ENCODE measurements at places on chromosomes 1 and 21. TPM values are rescaled to one million over a fixed set of nuclear protein-coding genes. Genes with fewer than 3 reads are reported as not detected.

DNA sequence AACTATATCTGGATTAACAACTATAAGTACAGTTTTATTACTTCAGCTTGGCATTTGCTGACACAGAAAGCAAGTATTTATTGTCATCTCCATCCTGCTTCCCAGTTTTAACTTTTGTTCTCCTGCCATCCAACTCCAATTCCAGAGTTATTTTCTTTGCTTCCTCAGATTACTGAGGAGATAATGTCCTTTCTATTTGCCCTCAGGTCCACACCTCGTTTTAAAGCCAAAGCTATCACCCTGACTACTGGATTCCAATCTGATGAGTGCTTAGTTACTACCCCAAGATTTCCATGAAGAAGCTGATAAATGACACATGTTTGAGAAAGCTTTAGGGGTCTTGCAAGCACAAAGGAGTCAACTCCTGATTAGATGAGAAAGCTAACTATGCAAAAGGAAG is 25.2 kb downstream of the ACKR1 start:
- H3K4me1 ChIP-seq: no peaks in the 10 kb centered on the region
- no peak overlapping the region for H3K27ac ChIP-seq

GRCh38 chr1:45206808-45207623 is 611 bp upstream of the ZSWIM5 start:
- H3K4me3 ChIP-seq: peak overlapping the region; percentile 97
- H3K27me3 ChIP-seq: no peaks in the 10 kb centered on the region
- no peaks in the 10 kb centered on the region for H3K36me3 ChIP-seq
- peak overlapping the region; percentile 90 for H3K27ac ChIP-seq

DNA sequence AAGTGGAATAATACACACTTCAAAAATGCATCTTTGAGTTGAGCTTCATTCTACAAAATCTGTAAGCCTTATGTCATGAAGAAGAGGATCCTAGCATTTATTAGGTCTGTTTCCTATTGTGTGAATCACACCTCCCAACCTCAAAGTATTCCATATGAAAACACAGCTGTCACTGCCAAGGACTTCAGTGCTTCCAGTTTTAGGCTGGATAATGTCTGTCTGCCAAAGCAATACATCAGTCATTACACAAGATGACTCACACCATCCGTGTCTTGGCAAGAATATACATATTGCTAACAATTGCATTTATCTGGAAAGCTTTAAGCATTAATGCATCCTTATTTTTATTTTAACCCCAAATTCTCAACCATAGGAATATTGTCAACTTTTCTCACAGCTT is 125.7 kb upstream of the TMPRSS15 start:
- no peak overlapping the region for H3K4me3 ChIP-seq
- no peaks in the 10 kb centered on the region for H3K4me1 ChIP-seq
- H3K27me3 ChIP-seq: no peaks in the 10 kb centered on the region
- H3K27ac ChIP-seq: no peak overlapping the region
- no peak for DNase-seq
- H3K36me3 ChIP-seq: no peaks in the 10 kb centered on the region

- H3K27me3 ChIP-seq: no peaks in the 10 kb centered on the region
- H3K4me3 ChIP-seq: no peak overlapping the region
- no peaks in the 10 kb centered on the region for H3K4me1 ChIP-seq
Measured at GRCh38 chr1:183983371-183984105, 54.0 kb downstream of the COLGALT2 start.

DNA sequence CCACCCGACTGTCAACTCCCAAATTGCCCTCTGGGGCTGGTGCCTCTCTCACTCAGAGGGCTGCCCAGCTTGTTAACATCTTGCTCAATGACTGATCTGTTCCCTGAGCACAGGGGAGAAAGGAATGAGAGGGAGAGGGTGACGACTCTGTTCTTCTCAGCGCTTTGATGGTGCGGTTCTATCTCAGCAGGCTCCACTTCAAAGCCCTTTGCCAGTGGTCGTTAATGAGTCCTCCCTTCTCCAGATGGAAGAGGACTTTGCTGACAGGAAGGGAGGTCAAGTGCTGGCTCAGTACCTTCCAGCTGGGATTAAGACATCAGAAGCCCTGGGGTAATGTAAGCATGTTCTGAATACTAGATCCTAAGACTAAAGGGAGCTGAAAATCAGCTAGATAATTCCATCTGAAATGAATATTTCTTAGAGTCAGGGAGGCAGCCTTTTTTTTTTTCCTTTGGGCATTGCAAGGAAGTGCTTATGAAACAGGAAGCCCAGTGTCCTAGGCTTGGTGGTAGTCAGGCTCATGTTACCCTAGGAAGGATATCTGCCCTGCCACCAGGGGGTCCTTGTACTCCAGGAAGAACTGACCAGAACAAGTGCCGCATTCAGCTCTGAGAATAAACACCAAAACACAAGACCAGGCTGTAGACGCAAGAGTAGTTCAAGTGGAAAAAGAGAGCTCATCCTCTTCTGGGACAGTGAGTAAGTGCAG is 4.7 kb downstream of the FMOD start:
- H3K36me3 ChIP-seq: no peaks in the 10 kb centered on the region
- H3K4me3 ChIP-seq: no peak overlapping the region
- no peaks in the 10 kb centered on the region for H3K27me3 ChIP-seq
- peak; percentile 20 for DNase-seq

GRCh38 chr1:28037946-28038345 is 50.5 kb downstream of the EYA3 start:
- no peak for DNase-seq
- H3K27me3 ChIP-seq: no peaks in the 10 kb centered on the region
- H3K4me3 ChIP-seq: no peak overlapping the region
- H3K36me3 ChIP-seq: no peaks in the 10 kb centered on the region
- H3K27ac ChIP-seq: no peak overlapping the region

DNA sequence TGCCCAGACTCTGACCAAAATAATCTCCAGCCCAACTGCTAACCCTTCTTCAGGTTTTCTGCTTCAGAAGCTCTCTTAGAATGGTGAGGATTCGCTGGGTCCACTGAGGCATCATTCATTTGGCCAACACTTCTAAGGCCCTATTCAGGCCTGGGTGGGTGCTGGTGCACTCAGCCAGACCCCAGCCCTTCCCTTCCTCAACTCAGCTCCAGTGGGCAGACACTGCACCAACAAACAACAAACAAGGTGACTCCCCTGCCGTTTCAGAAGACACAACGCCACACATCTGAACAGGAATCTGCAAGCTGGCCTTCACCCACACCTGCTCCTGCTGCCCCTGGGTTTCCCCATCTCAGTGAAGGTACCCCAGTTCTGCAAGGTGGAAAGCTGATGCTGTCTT is 6.0 kb downstream of the HEYL start:
- H3K4me3 ChIP-seq: peak overlapping the region; percentile 22
- H3K27me3 ChIP-seq: no peaks in the 10 kb centered on the region
- no peaks in the 10 kb centered on the region for H3K4me1 ChIP-seq
- H3K27ac ChIP-seq: no peak overlapping the region

Gene CATSPERE
- total RNA-seq: 2.4 TPM

Gene CD1E
- not detected for total RNA-seq

Gene MARK1
- 1.8 TPM for total RNA-seq

Gene OR10K1
- not detected for total RNA-seq

Gene GPR52
- total RNA-seq: 4.6 TPM

Gene KCNA3
- 1.4 TPM for total RNA-seq

Gene SV2A
- 3.2 TPM for total RNA-seq

Gene HSD3B1
- not detected for total RNA-seq

Data from ovary (tissue), 10 donors.